ENCODE measurements at places on chromosomes 16 and 17.
A peak's percentile ranks its signal among the peaks of the same experiment; 100 is the strongest.

- DNase-seq, result no peak
These were observed 77.6 kb upstream of the MED9 start for GRCh38 chr17:17398943-17399926.

DNA sequence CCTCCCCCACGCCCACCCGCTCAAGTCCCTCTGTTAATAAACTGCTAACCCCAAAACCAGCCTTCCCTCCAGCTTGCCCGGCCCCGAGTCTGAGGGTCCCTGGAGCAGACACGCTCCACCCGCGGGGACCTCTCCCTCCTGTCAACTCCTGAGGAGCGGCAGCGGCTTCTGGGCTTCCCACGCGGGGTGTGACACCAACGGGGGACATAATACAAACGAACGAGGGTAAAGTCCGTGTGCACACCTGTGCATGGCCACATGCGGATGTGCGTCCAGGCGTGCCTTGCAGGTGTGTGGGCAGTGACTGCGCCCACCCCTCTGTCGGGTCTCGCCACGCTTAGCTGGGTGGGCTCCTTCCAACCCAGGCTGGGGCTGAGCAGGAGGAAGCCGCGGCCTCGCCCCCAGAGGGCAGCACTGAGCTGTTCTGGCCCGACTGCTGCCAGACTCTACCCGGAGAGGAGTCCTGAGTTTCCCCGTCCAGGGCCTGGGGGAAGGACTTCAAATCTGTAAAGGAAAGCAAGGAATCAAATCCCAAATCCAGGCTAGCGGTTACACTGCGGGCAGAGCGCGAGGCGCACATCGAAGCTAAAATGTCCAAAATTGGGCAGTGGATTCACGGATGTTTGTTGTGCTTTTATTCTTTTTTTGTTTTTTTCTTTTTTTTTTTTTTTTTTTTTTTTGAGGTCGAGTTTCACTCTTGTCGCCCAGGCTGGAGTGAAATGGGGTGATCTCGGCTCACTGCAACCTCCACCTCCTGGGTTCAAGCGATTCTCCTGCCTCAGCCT lies 24.2 kb upstream of the KRT17 start:
- peak; percentile 60 for DNase-seq

GRCh38 chr16:85515319-85515745 lies 97.8 kb upstream of the GSE1 start:
- DNase-seq, result no peak

GRCh38 chr17:79790805-79791734 lies 5.8 kb downstream of the CBX8 start:
- DNase-seq, result no peak

- DNase-seq, result no peak
These were observed 1.6 kb downstream of the PPL start for GRCh38 chr16:4935241-4935855.

- no peak for DNase-seq
These were observed 568 bp upstream of the TNK1 start for GRCh38 chr17:7380321-7380720.

GRCh38 chr16:11312718-11313492 lies 31.8 kb upstream of the PRM1 start:
- DNase-seq, result no peak

DNA sequence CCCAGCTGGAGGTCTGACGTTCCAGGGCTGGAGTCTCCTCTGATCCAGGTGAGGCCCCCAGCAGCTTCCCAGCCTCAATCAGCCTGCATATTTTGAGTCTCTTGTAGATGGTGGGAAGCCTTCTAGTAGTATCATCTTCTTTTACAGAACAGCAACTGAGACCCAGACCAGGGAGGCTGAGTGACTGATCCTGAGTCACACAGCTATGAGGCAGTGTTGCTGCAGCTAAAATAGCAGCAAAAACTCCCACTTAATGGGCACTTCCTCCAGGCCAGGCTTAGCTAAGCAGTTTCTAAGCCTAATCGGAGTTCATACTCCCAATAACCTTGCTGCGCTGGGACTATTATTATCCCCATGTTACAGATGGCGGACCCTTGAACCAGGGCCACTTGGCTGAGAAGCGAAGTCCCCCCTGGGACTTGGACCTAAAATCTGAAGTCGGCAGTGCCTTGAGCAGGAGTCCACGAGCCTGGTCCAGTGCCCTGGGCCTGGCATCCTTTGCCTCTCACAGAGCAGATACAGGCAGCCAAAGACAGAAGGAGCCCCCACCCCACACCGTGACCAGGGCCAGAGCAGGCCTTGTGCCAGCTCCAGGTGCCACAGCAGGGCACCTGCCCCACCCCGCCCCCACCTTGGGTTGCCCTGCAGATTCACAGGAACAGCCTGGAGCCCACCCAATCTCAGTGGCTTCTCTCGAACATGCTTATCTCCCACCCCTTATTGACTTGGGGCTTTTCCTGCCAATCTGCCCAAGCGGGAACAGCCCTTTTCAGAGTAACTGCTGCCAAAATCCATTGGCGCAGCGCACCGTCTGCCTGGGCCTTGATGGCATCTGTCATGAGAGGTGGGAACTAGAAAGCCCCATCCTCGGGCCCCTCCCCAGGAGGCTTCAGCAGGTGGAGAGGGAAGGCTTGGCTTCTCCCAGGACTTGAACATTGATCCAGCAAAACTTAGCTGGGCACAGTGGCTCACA lies 65.1 kb downstream of the SOCS1 start:
- no peak for DNase-seq

DNA sequence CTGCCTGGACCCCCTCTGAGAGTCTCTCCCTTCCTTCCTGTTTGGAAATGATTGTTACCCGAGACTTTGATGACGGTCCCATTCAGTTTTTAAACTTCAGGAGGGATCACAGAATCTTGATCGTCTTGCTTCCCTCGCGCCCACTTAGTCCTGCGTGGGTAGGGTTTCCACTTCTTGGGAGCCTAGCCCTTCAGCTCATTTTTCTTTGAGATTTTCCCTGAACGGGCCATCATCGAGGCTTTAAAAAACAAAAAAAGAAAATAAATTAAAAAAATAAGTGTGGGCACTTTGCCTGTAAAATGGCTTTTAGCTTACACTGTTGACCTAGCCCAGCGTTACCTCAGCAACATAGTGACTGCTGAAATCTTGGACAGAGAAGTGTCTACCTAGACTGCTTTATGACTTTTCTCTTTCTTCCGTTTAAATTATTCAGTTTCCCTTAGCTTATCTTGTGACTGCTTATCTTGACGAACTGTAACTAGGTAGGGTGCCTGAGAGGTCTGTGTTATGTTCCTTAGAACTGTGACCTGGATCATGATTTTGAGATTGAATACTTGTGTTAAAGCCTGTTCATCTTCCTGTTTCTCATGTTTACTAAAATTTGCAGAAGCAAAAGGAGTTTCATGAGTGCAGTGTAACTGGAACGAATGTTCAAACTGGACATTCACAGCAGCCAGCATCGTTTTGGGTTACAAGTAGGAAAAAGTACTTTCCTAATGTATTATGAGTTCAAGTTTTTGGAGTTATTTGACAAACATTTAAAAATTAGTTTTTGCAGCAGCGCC lies 874 bp downstream of the WWP2 start:
- peak; percentile 57 for DNase-seq

- peak; percentile 97 for DNase-seq
These were observed 52.6 kb downstream of the PLCG2 start for GRCh38 chr16:81831722-81832126.

DNA sequence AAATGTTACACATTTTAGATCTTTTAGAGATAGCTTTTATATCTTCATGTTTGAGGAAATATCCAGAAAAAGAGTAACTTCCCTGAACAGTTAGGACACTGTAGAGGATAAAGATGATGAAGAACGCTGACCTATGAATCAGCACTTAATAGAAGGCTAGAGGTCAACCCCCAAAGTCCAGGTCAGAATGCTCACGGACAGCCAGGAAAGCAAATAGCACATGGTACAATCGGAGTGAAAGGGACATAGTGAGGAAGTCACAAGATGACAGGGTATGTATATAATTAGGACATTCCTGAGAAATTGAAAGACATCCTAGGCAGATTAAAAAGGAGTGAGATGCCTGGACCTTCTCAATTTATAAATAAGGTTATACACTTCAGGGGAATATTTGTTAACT lies 55.1 kb upstream of the CNTNAP4 start:
- DNase-seq, result no peak

GRCh38 chr16:53087101-53087500 lies 32.3 kb downstream of the CHD9 start:
- DNase-seq, result no peak

GRCh38 chr17:78974635-78975591 lies 4.8 kb downstream of the LGALS3BP start:
- peak; percentile 85 for DNase-seq

DNA sequence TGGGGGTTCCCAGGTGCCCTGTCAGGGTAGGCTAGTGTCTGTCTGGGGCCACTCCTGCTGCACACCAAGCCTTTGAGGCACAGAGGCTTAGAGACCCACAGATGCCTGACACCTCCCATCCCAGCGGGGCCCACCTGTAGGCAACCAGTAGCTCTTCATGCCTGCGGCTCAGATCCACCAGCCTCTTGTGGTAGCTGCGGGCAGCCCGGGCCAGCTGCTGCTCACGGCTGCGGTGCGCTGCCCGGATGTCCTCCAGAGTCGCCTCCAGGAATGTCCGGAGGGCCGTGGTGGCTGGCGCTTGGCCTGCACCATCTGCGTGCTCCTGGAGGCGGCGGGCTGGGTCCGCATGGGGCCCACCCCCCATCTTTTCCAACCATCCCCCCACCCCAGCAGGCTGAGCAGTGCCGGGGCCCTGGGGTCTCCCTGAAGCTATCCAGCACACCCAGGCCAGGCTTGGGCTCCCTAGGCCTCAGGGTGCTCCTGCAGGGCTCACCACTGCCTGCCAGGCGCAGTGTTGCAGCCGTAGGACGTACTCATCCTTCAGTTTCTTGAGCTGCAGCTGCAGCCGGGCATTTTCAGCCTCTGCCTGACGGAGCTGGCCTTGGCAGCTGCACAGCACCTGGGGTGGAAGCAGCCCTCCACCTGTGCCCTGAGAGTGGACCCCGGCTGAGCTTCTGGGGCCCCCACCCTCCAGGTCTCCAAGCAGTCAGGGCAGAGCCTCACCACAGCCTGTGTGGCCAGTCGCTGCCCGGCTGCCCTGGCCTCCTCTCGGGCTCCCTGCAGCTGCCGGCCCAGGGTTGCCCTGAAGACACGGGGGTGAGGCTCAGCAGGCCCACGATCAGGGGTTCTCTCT lies 1.8 kb downstream of the CCDC78 start:
- no peak for DNase-seq

GRCh38 chr17:350706-351448 lies 1.7 kb downstream of the RPH3AL start:
- DNase-seq, result peak; percentile 53

GRCh38 chr16:49333259-49333597 lies 40.4 kb upstream of the C16orf78 start:
- DNase-seq, result no peak

GRCh38 chr16:57606147-57606846 lies 22.1 kb upstream of the ADGRG1 start:
- DNase-seq, result no peak

- no peak for DNase-seq
These were observed 255.8 kb downstream of the SEC14L1 start for GRCh38 chr17:77396610-77397009.

DNA sequence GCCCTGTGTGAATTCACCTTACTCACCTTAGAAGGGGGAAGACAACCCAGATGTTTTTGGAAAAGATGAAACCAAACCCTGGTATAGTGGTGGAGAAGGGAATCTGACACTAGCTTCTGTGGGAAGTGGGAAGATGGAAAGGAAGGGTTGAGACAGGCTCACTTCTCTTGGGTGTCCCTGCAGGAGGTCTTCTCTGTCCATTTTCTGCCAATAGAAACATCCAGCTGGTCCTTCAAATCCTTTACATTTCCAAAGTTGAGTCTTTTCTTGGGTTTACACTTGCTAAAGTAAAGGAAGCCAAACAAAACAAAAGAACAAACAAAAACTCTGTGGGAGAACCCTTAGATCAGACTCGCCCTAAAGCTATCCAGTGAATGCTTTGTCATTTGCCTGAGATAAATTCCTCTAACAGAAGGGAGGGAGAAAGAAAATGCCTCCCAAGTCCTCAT lies 10.2 kb downstream of the HOXB1 start:
- no peak for DNase-seq

GRCh38 chr17:80270104-80270503 lies 9.5 kb downstream of the RNF213 start:
- DNase-seq, result no peak

- no peak for DNase-seq
These were observed 393.5 kb downstream of the UTP18 start for GRCh38 chr17:51653878-51654277.

- DNase-seq, result peak; percentile 89
These were observed 106.4 kb downstream of the SLC39A11 start for GRCh38 chr17:72985882-72986720.

- peak; percentile 25 for DNase-seq
These were observed 30.0 kb upstream of the SKAP1 start for GRCh38 chr17:48460052-48460451.

DNA sequence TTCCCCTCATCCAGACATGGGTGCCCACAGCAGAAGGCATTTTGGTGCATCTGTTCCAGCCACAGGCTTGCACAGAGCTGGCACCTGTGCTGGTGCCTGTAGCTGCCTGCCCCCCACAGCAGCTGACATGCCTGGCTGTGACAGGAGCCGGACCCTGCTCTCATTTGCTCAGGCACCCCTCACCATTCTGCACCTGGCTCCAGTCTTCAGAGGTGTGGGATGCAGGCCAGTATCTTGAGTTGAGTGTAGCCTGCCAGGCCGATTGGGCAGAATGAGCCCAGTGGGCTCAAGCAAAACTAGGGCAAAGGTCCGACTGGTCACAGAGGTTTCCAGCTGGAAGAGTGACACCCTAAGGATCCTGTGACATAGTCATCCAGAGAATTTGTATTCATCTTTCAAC lies 887.7 kb downstream of the CDH11 start:
- no peak for DNase-seq

- peak; percentile 67 for DNase-seq
These were observed 1.0 kb downstream of the MCRIP1 start for GRCh38 chr17:81831957-81832607.

GRCh38 chr17:4711661-4712181 lies 1.3 kb downstream of the ARRB2 start:
- peak; percentile 76 for DNase-seq

GRCh38 chr17:16948587-16949376 lies 23.1 kb downstream of the TNFRSF13B start:
- no peak for DNase-seq

- DNase-seq, result no peak
These were observed 51.3 kb upstream of the TAC4 start for GRCh38 chr17:49899191-49899485.

DNA sequence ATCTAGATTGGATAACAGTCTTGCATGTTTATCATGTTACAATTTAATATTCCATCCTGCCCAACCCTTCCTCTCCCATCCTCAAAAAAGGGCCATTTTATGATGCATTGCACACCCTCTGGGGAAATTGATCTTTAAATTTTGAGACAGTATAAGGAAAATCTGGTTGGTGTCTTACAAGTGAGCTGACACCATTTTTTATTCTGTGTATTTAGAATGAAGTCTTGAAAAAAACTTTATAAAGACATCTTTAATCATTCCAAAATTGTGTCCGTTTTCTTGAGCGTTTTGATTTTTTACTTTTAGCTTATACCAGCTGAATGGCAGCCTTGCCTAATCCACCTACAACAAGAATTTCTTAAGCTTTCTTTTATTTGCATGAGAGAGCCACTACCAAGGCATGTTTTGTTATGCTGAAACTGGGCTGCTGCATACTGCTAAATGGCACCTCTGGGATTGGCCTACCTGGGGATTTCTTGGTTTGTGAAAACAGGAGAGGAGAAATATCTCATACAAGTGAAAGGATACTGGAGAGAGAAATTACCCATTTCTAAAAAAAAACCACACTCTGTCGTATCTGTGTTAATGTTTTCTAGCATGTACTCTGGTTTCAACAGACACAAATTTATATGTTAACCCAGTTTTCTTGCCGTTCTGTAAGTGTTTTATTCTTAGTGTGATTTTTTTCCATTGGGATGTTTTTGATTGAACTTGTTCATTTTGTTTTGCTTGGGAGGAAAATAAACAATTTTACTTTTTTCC lies 52.2 kb downstream of the TUBD1 start:
- no peak for DNase-seq

GRCh38 chr17:8224891-8225812 lies 14.8 kb upstream of the AURKB start:
- DNase-seq, result no peak

Measured in Kasumi-1 (cell line).